Stimulated activated memory B cell treated with anti-CD40 and anti-IgM and Interleukin-4, amounts not matched to agents 10 μg/mL and 1 μg/mL and 100 μg/mL, for 72 hours (primary cell): ENCODE measurements at places on chromosomes 6 and 20.

- no peak for ATAC-seq
Observed at GRCh38 chr6:30599625-30600324, 17.3 kb downstream of the PPP1R10 start.

DNA sequence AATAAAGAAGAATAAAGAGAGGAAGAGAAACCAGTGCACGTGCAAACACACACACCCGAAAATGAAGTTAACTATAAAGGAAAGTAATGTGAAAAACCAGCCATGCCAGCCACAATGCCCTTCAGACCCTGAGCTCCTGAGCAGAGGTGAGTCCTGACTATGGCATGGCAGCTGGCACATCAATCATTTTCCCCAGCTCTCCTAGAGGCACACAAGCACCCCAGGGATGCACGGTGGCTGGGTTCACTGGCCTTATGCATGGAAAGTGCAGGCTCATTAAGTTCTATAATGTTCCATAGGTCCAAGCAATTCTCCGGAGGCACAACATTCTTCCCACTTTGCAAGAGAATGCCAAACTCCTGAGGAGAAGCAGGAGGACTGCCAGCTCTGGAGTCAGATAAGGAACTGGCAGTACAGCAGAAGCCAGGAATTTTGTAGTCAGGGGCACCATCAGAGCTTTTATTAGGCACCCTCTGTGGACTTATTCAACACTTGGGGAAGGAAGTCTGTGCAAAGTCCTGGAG lies 175.0 kb upstream of the PRDM1 start:
- ATAC-seq: peak; percentile 41

- ATAC-seq: no peak
Observed at GRCh38 chr6:28053584-28053983, 26.8 kb upstream of the ZNF165 start.

DNA sequence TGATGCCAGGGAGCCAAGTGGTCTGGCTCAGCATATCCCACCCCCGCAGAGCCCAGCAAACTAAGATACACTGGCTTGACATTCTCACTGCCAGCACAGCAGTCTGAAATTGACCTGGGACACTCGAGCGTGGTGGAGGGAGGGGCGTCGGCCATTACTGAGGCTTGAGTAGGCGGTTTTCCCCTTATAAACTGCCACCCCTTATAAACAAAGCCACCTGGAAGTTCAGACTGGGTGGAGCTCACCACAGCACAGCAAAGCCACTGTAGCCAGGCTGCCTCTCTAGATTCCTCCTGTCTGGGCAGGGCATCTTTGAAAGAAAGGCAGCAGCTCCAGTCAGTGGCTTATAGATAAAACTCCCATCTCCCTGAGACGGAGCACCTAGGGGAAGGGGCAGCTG lies 19.4 kb downstream of the TINAG start:
- ATAC-seq: no peak

DNA sequence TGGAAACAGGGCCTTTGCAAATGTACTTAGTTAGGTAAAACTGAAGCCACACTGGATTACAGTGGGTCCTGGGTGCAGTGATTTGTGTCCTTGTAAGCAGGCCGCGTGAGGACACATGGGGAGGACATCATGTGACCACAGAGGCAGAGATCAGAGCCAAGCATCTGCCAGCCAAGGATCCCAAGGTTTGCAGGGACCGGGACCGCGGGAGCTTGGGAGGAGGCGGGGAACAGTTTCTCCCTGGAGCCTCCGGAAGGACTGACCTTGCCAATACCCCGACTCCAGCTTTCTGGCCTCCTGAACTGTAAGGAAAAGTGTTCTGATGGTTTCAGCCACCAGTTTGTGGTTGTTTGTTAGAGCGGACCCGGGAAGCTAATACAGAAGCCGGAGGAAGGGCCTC lies 500.9 kb downstream of the PREX1 start:
- no peak for ATAC-seq

- peak; percentile 31 for ATAC-seq
Observed at GRCh38 chr20:32664012-32664677, 9.6 kb downstream of the C20orf203 start.

DNA sequence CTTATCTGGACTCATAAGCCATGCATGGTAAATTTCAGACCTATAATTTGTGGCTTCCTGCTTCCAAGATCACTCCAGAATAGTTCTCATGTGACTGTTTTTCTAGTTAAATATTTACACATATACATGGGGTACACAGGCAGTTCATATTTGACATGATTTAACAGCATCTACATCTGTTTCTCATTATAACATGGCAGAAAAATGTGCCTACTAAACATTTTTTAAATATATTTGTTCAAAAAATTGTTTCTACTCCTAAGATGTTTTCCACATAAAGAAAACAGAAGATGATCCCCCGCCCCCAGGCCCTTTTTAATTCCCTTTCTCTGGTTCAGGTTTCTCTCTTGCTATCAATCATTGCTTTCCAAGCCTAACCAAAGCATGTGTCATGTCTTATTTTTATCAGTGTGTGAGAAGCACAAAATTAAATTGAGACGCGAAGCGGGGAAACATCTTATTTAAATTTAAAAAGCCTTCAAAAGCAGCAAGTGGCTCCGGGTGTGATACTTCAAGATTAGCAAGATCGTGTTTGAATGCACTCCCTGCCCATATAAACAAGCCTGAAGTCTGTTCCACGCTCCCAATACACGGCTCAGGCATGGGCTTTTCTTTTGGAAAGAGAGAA lies 37.3 kb downstream of the IPCEF1 start:
- no peak for ATAC-seq

- no peak for ATAC-seq
Observed at GRCh38 chr6:14984519-14984853, 261.4 kb upstream of the JARID2 start.

- ATAC-seq: no peak
Observed at GRCh38 chr20:37471741-37472235, 49.3 kb upstream of the NNAT start.

DNA sequence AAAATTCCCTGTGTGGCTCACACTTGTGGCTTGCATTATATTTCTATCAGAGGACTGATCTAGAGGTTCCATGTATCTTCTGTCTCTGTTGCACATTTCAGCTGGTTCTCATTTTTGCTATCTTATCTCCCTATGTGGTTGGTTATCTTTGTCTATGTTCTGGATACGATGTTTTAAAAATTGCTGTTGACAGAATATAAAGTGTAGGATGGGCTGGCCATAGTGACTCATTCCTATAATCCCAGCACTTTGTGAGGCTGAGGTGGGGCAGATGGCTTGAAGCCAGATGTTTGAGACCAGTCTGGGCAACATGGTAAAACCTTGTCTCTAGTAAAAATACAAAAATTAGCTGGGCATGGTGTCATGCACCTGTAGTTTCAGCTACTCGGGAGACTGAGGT lies 9.9 kb upstream of the ULBP3 start:
- no peak for ATAC-seq

DNA sequence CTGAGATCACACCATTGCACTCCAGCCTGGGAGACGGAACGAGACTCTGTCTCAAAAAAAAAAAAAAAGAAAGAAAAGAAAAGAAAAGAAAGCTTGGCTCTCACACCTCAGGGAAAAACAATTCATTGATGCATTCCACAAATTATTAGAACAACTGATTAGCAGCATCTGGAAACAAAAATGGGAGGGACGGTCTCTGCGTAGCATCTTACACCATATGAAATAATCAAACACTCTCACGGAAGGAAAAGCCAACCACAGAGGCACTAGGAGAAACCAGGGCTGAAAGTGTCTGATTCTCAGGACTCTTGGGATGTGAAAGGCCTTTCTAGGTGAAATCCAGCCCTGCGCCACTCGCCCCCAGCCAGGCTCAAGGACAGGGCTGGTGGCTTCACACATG lies 2.3 kb upstream of the HELZ2 start:
- no peak for ATAC-seq

GRCh38 chr6:1526398-1527072 lies 83.2 kb upstream of the FOXC1 start:
- no peak for ATAC-seq

DNA sequence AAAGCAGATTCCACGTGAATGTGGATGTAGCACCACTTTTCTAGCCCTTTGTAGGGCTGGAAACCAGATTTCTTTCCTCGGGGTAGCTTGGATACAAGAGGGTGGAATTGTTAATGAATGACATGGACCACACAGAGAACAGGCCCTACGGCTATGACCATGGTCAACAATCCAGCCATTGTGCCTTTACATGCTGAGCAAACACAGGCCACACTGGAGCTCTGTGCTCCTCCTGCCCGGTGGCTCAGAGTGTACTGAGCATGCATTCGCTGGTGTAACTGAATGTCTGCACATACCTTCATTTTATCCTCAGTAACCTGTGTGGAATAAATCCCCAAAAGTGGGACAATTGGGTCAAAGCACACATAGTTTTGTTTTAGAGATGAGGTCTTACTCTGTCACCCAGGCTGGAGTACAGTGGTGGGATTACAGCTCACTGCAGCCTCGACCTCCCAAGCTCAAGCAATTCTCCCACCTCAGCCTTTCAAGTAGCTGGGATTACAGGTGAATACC lies 32.8 kb downstream of the LRP11 start:
- no peak for ATAC-seq

- no peak for ATAC-seq
Observed at GRCh38 chr20:25672659-25673235, 23.9 kb downstream of the ZNF337 start.

GRCh38 chr6:21019614-21020013 lies 485.4 kb downstream of the CDKAL1 start:
- no peak for ATAC-seq

DNA sequence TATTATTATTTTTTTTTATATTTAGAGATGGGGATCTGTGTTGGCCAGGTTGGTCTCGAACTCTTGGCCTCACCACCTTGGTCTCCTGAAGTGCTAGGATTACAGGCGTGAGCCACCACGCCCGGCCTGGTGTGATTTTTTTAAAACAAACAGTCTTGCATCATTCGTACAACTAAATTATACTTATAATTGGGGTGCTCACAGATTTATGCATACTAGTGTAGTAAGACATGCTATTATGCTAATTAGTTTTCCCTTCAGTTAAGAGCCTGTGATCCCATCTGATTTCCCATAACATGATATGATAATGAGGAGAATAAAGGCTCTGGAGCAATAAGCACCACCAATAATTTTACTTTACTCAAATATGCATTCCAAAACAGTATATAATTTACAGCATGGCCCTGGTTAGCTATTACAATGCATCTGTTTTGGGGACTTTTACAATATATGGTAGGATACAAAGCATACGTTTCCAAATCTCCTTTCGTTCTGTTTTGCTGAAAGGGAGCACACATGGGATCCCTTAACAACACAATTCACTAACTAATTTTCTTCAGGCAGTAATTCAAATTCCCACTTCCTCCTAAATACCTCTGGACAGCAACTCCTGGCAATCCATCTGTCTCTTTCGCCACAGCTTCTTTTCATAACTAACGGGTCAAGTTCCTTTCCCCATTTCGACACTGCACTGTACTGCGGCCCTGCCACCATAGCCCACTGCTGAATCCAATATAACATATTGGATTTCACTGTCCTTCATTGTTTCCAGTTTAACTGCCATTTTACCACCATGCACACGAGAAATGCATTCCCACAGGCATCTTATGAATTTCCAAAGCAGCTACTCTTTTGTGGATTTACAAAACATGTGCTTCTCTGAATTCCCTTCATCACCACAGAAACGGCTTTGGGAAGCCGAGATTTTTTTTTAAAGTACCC lies 1.7 kb downstream of the NUDT3 start:
- ATAC-seq: no peak

DNA sequence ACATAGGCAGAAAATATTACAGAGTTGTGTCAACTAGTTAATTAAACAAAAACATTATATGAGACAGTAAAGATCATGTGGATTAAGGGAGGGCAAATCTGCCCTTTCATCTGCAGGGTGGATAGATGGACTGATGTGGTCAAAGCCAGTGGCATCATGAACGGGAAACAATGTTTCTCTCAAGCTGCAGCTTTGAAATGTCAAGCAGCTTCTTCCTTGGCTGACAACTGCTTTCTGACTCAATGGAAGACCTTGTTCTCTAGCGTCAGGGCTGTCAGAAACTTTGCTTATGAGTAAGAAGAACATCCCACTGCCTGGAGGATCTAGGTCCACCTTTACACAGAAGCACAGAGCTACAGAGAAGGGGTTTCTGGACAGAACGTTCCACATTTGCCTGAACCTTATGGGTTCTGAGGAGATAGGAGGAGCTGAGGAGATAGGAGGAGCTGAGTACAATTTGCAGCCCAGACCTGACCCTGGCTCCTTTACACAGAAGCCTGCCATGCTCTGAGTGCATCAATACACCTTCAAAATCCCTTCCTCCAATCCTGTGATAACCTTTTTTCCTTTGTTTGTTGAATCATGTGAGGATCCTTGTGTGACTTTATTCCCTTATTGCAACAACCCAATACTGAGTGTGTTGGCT lies 6.1 kb downstream of the CST5 start:
- ATAC-seq: no peak

GRCh38 chr6:1724124-1724523 lies 114.4 kb downstream of the FOXC1 start:
- no peak for ATAC-seq

- ATAC-seq: no peak
Observed at GRCh38 chr6:87336367-87336766, 7.3 kb upstream of the GJB7 start.

DNA sequence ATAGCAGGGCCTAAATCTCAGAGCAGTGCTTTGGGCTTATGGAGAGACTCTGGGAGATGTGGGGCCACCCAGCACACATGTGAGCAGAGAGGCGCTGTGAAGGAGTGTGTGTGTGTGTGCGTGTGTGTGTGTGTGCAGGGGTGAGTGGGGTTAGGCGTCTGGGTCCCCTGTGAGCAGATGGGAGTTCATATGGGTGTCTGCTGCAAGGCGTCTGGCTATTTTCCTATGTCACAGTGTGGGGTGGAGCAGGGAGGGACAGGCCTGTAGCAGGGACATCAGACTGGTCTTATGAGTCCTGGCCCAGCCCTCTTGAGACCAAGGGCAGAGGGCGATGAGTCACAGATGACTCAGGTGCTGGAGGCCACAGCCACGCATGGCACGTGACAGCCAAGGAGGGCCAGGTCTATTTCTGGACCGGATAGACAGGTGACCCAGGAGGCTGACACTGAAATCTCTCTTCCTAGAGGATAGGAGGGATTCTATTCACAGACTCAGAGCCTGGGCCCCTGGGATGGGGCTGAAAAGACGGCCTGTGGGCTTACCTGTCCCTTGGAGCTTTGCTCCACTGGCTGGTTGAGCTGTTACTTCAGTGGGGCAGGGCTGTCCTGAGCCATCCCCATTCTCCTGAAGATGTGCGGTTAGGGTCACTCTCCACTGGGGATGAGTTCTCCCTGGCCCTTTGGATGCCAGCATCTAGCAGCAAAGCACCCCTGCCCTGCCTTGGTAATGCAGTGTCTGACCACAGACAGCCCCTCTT lies 28.9 kb downstream of the VEGFA start:
- ATAC-seq: peak; percentile 59

DNA sequence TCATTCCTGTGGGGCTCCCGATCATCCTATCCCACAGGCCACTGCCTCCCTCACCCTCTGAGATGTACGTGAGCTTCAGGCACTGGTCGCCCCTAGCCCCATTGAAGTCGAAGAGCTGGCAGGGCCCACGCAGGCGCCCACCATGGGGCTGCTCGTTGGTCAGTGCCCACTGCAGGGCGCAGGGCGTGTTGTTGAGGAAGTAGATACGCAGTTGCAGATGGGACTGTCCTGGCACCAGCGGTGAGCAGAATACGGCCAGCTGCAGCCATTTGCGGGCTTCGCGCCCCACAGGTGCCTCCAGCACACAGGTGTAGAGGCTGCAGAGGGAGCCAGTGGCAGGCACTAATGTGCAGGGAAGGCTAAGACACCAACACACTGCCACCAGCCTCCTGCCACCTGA lies 6.2 kb downstream of the UNC5CL start:
- ATAC-seq: no peak
